Suppressor macrophage (primary cell): ENCODE measurements at places on chromosomes 13 and 19.
A peak's percentile ranks its signal among the peaks of the same experiment; 100 is the strongest.

DNA sequence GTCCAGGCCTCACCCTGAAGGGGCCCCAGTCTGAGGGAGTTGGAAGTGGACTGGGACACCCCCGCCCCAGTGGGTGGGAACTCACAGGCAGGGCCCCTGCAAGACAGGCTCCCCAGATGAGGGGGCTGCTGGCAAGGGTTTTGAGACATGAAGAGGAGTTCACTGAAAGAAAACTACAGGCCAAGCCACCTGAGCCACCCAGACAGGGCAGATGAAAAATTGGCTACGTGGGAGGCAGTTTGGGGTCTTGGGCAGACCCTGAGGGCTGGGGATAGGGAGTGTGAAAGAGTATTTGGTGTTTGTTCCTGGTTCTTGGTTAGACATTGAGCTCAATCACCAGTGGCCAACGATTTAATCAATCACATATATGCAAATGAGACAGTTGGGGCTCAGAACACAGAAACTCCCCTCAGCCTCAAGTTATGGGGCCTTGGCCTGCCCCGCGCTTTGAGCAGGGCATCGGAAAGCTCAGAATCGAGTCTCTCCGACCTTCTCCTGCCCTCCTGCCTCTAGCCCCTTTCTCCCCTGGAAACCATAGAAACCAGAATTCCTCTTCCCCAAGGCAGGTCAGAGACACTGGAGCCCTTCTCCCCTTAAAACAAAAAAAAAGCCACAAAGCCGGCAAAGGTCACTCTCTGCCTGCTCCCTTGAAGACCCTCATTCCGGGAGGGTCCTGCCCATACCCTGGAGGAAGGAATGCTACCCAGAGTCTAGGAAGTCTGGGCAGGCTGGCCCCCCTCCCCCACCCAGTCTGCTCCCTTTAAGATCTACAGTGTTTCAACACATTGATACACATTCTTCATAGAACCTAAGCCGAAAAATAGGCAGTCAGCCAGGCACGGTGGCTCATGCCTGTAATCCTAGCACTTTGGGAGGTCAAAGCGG lies 1.3 kb upstream of the ISYNA1 start:
- DNase-seq: no peak

GRCh38 chr19:45163751-45164460 lies 3.1 kb upstream of the NKPD1 start:
- no peak for DNase-seq

DNA sequence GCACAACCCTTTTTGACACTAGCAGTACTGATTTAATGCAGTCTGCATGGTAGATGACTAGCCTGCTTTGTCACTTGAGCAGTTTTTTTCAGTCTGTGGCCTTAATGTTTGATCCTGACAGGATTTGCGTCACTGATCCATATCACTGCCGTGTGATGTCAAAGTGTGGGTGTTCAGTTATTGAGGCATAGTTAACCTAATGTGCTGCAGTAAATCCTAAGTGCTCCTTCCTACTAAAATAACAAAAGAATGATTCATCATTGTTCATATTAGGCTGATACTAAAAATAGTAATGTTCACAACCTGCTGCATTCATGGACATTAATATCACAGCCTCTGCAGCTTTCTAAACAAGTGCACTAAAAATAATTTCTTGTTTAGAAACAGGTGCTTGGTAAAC lies 121.9 kb upstream of the MLNR start:
- peak; percentile 73 for DNase-seq

DNA sequence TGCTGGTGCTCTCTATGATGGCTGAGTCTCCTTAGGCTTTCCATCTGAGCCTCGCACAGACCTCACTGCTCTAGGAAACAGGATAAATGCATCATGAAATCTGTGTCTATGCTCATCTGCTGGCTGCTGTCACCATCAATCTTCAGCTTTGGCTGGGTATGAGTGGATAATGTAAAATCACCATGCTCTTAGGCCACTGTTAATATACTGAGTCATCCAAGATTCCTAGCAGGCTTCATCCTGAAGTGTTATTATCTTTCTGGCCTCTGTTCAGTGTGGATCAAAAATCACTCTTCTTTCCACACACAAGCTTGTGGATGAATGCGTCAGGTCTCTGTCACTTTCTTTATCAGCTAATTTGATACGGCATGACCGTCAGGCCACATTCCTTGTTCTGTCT lies 317.4 kb downstream of the NALCN start:
- DNase-seq: no peak

- no peak for DNase-seq
Observed at GRCh38 chr13:102136735-102137296, 265.0 kb downstream of the FGF14 start.

GRCh38 chr19:11024259-11024658 lies 63.4 kb downstream of the SMARCA4 start:
- DNase-seq: peak; percentile 48

DNA sequence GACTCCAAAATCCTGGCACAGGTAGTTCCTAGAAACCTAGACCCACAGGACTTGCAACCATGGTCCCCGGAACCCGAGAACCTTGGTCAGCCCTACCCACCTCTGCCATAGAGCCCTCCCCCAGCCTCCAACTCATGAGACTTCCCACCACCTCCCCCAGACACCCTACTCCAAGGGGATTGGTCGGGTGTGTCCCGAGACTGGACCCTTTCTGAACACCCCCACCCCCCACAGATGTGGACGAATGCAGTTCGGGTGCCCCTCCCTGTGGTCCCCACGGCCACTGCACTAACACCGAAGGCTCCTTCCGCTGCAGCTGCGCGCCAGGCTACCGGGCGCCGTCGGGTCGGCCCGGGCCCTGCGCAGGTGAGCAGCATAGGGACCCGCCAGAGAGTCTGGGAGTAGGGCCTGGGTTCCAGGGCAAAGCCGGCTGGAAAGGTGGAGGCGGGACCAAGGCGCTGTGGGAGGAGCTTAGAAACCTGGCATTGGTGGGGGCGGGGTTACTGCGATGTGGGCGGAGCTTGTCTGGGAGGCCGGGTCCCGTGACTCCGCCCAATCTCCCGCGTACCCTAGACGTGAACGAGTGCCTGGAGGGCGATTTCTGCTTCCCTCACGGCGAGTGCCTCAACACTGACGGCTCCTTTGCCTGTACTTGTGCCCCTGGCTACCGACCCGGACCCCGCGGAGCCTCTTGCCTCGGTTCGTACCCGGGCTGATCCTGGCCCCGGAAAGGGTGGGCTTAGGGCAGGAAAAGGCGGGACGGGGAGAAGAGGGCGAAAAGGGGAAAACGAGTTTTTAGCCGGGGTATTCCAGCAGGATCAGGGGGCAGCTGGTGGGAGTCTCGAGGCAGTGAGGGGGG lies 11.9 kb downstream of the LTBP4 start:
- DNase-seq: peak; percentile 69

DNA sequence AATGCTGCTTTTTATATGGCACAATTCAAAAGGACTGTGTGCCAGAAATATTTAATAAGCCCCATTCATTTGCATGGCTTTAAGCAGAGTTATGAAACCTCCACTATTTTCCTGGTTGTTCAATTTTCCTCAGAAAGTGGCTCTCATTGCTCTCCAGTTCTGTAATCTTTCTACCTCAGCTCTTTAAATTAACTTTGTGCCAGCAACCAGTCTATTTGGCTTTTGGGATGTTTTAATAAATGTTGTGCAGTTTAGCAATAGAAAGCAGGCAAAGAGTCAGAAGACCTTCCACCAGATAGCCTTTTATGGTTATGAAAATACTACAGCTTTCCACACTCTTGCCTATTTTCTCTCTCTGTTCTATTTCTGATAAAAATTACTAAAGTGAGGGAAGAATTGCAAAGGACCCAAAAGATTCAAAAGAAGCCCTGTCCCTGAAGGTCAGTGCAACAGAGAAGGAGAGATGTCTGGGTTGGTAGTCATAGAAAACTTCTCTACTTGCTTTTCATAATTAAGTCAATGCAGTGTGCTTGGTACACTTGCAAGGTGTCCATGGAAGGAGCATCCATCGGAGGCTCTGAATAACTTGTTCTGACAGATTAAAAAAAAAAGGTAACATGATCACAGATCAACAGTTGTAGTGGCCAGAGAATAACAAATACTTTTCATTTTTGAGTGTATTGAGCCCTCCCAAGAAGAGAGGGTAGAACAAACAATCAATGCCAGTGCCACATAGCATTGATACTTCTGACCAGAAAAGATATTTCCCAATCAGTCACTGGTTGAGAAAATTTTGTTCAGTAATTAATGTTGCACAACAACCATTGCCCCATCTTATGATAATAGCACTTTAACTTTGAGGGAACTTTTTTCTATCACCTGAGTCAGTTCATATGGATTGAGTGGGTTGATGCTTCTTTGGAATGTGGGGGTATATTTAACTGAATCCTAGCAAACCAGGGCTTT lies 48.4 kb upstream of the SPRY2 start:
- DNase-seq: no peak

GRCh38 chr13:99133230-99133629 lies 67.4 kb upstream of the UBAC2 start:
- no peak for DNase-seq

- DNase-seq: no peak
Observed at GRCh38 chr13:42328672-42329071, 56.7 kb downstream of the AKAP11 start.

GRCh38 chr19:5340637-5341447 lies at the start of gene PTPRS:
PTPRS (minus strand) TSS chr19:5340812; CDS start chr19:5286140, 54,672 bp downstream.
- peak; percentile 43 for DNase-seq

DNA sequence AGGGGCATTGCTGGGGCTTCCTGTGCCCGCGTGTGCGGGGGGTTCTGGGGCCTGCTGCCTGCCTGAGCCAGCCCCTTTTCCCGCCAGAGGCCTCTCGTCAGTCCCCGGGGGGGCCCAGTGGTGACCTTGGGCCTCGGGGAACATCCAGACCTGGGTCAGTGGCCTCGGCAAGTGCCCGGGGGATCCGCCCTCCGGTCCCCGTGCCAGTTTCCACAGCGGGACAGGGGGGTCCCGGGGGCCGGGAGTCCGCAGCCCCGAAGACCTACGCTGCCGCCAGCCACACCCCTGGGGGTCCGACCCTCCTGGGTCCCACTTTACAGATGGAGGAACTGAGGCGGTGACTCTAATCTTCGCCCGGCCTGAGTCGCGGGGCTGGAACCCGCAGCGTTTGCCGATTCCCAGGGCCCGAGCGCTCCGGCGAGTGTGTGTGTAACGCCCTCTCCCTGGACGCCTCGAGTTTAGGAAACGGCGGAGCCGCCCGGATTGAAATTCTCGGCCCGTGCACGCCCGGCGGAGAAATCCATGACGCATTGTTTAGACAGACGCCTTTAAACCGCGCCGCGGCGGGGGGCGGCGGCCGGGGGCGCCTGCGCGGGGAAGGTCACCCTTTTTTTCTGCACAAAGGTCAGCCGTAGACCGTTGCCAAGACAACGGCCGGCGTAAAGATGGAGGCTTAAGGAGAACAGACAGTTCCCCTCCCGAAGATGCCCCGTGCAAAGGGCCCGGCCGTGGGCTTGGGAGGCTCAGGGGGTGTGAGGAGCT lies 39.3 kb downstream of the EFNA2 start:
- peak; percentile 55 for DNase-seq

DNA sequence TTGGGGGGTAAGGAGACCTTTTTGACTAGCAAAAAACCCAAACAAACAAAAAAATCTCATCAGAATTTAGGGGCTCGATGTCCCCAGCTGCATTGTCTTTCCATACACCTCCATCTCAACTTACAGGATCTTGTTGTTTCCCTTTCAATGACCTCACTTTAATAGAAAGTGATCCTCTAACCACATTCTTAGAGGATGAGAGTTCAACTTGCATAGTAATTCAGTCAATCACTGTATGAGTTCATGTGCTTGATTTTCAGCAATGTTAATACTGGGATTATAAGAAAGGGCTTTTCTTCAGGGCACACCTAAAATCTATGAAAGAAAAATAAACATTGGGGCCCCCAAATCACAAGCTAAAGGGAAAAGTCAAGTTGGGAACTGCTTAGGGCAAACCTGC lies 1512.0 kb downstream of the SLITRK1 start:
- DNase-seq: no peak

GRCh38 chr13:60494296-60494695 lies 97.3 kb downstream of the TDRD3 start:
- no peak for DNase-seq

- DNase-seq: peak; percentile 46
Observed at GRCh38 chr13:109764470-109765291, 21.7 kb downstream of the IRS2 start.

GRCh38 chr13:26653310-26653709 lies 95.8 kb downstream of the WASF3 start:
- peak; percentile 8 for DNase-seq

GRCh38 chr13:76884186-76884906 lies 1.9 kb downstream of the KCTD12 start:
- peak; percentile 72 for DNase-seq

GRCh38 chr13:45943120-45943519 lies 91.6 kb upstream of the SIAH3 start:
- no peak for DNase-seq

DNA sequence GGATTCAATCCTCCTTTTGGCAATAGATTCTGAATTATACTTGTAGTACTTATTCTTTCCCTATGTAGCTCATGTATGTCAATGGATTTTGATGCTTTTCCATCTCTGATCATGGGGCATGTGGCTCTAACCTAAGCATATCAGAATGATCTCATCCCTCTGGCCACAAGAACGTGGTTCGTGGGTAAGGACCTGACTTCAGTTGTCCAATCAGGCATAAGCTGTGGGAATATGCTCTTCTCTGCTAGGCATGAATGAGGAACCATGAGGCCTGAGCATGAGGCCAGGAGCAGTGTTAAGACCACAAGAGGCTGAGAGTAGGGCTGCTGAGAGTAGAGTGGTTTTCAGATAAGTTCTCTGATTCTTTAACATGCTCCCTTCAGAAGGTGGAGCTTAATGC lies 292.4 kb upstream of the TSHZ3 start:
- DNase-seq: no peak

GRCh38 chr19:7099597-7099921 lies 30.1 kb downstream of the ZNF557 start:
- no peak for DNase-seq

- peak; percentile 55 for DNase-seq
Observed at GRCh38 chr19:48950159-48950558, 4.5 kb upstream of the BAX start.

DNA sequence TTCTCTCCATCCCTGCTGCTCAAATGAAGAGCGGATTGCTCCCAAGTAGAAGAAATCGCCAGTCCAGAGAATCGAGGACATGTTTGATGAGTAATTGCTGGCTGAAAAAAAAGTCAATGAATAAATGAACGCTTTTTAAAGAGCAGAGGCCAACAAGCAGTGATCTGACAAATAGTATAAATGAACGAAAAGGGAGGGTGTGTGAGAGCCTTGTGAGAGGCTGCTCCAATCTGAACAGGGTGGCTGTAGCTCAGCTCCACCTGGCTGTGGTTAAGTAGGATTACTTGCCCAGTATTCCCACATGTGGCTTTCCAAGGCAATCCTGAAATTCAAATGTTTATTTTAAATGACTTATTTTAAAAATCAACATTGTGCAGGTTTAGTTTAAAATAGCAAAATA lies 117.1 kb downstream of the TSHZ3 start:
- DNase-seq: no peak

DNA sequence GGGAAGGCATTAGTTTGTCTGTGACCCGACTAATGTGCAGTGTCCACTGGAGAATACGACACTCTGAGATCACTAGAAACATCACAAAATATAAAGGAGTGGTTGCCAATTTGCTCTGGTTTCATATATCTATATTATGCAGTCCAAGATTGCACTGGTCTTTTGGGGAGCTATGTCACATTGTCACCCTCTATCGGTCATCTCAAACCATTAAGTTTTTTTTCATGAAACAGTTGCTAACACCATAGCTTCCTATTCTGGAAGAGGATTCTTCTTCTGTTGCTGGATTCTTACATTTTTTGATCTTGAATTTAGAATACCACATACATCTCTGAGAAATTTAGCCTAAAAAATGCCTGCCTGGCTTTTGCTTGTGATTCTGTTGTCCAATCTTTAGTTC lies 168.6 kb downstream of the LACC1 start:
- peak; percentile 42 for DNase-seq
